ENCODE measurements at places on chromosomes 6 and 20.

- no peak for DNase-seq
These were observed 29.3 kb downstream of the RALGAPB start for GRCh38 chr20:38501858-38502436.

DNA sequence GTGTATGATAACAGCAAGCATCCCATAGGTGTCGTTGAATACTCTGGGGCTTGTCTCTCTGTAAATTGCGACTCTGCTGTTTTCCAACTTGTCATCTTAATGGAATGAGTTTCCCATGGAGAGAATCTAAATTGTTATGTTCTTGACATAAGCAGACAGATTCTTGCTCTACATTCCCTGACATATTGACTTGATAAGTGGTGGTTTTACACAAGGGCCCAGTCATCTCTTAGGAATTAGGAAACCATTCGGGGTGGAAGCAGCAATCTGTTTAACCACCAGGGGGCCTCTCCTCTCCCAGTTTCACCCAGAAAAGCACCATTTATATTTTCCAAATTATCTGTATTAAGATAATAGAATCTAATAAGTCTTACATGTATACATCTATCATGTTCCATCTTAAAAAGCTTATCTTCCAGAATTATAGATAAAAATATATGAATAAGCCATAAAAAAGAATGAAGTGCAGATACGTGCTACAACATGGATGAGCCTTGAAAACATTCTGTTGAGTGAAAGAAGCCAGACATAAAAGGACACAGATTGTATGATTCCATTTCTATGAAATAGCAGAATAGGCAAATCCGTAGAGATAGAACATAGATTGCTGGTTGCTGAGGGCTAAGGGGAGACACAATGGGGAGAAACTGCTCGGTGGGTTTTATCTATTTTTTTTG is 23.1 kb upstream of the MROH8 start:
- DNase-seq = no peak

DNA sequence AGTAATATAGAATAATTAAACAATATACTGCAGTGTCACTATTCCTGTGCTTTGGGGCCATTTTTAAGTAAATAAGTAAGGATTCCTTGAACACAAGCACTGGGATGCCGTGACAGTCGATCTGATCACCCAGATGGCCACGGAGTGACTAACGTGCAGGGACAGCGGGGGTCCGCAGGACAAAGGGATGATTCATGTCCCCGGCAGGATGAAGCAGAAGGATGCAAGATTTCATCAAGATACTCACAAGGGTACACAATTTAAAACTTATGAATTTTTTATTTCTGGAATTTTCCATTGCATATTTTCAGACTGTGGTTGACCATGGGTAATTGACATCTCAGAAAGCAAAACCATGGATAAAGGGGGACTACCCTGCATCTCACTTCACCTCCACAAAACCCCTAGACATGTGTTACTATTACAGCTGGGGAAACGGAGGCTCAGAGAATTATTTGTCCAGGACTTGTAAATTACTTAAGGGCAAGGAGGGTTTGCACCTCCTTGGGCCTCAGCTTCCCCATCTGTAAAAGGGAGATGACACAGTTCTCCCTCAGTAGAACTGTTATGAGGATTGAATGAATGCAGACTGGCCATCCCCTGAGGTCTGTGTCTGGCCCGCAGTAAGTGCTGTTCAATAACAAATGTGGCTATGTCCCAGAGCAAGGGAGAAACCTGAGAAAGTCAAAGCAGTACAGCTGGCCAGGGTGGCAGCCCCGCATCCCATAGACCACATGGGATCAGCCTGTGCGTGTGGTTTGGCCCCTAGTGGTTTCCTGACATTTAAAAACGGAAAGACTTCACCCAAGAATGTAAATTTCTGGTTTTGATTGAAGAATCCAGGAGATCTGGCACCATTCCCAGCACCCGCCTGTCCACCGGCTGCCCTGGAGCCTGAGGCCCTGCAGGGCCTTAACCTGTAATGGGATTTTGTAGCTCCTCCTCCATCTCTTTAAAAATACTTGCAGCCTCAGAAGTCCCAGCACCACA is 235.5 kb downstream of the BMP7 start:
- no peak for DNase-seq

DNA sequence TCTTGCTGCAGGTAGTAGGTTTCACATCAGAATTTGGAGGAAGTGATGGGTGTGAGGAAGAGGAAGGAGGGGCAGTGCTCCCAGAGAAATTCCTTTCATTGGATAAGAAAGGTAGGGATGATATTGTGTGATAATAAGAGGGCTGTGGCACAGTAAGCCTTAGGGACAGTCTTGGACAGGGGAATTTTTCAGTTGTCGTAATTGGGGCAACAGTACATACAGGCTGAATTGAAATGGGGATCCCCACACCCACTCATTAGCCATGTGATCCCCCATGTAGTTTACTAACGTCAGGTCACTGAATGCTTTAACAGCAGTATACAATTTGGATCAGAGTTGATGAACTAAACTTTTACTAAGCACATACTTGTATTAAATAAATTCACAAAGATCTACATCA is 79.4 kb downstream of the FOXO3 start:
- no peak for DNase-seq

- DNase-seq = no peak
These were observed 34.0 kb upstream of the MMS22L start for GRCh38 chr6:97316978-97317377.
